ENCODE measurements at places on chromosomes 2 and 18.

- DNase-seq, result peak; percentile 17
Observed at GRCh38 chr2:155377266-155377680, 678.8 kb downstream of the KCNJ3 start.

GRCh38 chr2:148876595-148877402, 1.8 kb downstream of the KIF5C start:
- DNase-seq, result no peak

- DNase-seq, result no peak
Observed at GRCh38 chr2:21461754-21462240, 338.0 kb downstream of the TDRD15 start.

DNA sequence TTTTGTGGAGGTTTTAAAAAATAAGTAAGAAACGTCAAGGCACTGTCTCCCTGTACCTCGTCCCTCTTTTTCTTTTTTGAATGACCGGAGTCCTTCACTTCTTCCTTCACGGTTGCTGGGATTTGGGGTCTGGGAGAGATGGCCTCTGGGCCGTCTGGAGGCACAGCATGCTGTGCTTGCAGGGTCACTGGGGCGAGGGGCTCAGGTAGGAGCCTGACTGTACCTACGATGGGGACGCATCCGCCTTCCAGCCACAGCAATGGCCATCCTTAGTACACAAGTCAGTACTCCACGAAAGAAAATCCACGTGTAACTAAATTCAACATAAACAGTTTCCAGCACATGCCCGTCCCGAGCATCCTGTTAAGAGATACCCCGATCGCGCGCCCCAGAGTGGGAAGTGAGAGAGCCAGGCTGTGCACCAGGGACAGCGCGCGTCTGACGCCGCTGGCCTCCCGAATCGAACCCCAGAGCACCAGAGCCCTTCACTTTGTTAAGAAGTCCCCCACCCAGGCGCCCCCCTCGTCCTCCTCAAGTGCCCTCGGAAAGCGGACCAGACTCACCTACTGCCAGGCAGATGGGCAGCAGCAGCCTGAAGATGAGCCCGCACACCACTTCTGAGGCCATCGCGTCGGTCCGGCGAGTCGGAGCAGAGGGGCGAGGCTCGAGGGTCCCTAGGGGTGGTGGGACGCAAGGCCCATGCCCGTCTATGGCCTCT, 1.2 kb downstream of the PIEZO2 start:
- no peak for DNase-seq

- DNase-seq, result no peak
Observed at GRCh38 chr2:73979686-73980085, 5.0 kb upstream of the TET3 start.

DNA sequence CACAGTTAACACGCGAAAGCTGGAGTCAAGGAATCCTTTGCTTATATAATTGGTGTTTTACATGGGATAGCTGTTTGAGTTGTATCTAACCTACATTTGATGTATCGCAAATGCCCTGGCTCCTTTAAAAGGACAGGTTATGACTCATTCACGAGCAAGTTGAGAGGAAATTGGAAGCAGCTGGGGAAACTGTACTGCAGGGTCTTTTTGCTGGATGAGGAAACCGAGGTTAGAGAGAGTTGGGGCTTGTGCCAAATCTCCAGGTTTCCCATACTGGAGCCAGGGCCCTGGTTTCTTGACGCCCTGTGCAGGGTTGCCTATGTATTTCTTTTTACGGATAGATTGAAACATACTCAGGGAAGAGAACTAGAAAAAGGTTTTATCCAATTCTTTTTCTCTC, 60.0 kb upstream of the SPTBN1 start:
- no peak for DNase-seq

DNA sequence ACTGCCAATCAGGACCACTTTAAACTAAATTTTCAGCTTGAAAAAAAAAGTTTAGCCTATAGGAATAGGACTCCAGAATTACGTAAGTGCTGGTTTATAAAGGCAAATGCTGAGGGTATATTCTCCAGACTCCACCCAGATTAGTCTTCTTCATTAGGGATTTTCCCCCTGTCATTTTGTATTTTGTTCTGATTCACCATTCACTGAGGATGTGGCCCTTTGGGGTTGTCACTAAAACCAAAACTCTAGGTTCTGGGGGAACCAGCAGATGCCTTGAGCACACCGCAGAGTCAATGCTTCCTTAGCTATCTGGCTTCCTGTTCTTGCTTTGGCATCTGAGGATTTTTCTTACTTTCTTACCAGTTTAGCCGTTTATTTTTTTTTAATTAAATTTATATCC, 10.5 kb downstream of the SCYGR4 start:
- no peak for DNase-seq

Data from Jurkat, Clone E6-1 (cell line).